Stimulated activated CD4-positive, alpha-beta T cell treated with anti-CD3 and anti-CD28 coated beads, Interleukin-1b, Interleukin-23, amount 100 ng/mL, for 4 hours (primary cell): ENCODE measurements at places on chromosomes 3 and 15.
A peak's percentile ranks its signal among the peaks of the same experiment; 100 is the strongest.

DNA sequence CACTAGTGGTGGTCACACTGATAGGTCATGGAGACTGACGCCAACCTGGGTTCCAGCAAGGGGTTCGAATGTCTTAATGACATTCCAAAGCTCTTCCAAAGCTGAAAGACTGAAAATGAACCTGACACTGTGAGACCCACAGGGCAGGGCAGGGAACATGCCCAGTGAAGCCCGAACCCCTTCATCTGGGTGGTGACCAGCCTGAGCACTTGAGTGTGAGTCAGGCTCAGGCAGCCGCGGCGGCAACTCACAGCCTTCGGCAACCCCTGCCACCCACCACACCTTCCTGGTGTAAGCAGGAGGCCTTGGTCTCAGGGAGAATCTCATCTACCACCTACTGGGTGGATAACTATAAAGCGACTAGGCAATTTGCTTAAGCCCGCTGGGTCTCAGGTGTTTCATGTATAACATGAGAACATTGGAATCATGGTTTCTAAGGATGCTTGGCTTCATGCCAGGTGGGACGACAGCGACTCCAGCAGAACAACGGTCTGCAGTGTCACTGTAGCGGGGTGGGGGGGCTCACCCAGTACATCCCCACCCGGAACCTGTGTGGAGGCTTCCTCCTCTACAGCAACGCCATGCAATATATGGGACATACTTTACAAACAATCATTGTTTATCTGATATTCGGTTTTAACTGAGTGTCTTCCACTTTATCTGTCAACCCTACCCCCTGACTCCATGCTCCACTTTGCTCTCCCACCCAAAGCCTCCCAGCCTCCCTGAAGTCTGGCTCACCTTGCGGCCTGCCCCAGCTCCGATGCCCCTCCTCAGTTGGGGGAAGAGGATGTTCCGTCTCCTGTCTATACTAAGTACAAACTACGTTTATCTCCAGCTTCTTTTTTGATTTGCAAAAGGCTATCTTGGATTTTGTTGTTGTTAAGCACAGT, 125.0 kb upstream of the MEF2A start:
- no peak for DNase-seq

- DNase-seq = no peak
Observed at GRCh38 chr3:163953526-163953925, 1124.8 kb downstream of the SI start.

DNA sequence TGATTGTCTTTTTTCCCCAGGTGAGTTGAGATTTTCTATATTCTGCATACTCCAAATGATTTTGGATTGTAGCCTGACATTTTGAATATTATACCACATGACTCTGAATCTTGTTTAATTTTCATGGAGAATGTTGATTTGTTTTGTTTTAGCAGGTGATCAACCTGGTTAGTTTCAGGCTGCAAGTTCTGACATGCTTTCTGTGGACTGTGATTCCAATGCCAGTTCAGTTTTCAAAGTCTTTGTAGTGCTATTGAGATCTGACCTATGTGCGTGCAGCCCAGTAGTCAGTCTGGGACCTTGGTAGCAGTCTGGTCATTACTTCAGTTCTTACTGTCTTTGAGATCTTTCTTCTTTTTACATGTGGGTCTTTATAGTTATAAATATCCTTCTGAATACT, 18.6 kb upstream of the MTMR10 start:
- no peak for DNase-seq

GRCh38 chr3:31705736-31706135, 173.0 kb downstream of the STT3B start:
- no peak for DNase-seq

GRCh38 chr3:46710229-46710628, 7.4 kb downstream of the PRSS50 start:
- DNase-seq = no peak

- DNase-seq = no peak
Observed at GRCh38 chr15:49120832-49121231, 34.6 kb downstream of the COPS2 start.

GRCh38 chr15:69677403-69677802, 224.8 kb downstream of the RPLP1 start:
- no peak for DNase-seq

GRCh38 chr15:62748196-62748595, 294.4 kb upstream of the TPM1 start:
- no peak for DNase-seq

- DNase-seq = no peak
Observed at GRCh38 chr3:150152567-150152966, 181.9 kb upstream of the PFN2 start.

- DNase-seq = no peak
Observed at GRCh38 chr15:51580982-51581381, 41.6 kb downstream of the DMXL2 start.

DNA sequence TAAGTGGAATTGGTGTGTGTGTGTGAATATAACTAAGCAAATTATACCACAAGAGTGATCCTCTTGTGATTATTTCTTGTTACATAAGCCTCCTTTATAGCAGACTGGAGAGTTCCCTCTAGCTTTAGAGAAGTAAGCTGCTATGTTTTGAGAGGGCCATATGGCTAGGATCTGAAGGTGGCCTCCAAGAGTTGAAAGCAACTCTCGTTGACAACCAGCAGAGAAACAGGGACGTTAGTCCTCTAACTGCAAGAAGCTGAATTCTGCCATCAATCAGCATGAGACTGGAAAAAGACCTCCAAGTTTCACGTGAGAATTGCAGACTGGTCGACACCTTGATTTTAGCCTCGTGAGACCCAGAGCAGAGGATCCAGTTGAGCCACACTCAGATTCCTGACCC, 278.5 kb upstream of the ZNF717 start:
- DNase-seq = no peak

DNA sequence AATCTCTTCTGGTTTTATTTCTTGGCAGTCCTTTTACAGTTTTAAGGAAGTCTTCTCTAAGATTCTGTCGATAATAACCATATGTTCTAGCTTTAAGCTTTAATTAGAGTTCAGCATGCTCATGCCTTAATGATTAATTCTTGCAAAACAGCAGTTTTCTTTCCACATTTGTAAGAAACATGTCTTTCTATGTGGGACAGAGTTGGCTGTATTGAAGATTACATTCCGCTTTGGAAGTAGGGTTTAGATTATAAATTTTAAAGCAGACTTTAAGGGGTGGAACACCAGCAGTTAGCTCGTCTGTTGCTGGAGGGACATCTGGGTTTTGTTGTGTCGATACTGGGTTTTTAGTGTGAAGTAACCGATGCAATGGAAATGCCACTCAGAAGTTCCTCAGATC, 35.3 kb downstream of the SQOR start:
- no peak for DNase-seq

DNA sequence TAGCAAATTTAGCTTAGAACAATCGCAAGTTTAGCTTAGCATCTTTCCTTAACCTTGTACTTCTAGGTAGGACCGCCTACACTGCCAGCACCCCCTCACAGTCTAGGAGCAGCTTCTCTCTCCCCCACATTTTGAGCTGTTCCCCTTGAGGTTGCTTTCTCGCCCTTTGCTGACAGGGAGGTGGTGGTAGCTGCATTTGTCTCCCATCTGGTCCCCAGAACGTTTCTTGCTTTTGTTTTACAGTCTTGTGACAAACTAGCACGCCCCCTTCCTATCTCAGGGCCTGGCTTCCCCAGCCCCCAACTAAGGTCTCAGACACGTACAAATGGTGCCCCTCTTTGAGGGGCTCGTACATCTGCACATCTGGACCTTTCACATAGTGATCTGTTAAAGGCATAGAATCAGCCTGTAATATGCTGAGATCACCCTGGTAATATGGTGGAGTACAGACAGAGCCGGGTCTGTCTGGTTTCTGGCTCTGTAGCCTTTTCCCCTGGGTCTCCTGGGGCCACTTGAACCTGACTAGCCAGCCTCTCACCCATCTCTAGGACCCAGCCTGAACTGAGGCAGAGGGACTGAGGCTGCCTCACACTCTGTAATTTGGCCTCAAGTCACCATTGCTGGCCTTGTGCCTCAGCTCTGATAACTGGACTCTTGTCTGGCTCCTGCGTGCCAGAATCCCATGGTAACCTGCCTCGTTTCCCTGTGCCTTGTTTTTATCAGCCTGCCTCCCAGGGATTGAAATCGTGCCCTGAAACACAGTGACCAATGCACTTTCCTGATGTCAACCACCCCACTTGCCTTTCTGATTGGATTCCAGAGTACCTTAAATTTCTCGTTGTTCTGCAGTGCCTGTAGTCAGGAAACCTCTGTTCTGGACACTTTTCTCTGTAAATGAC, 27.7 kb downstream of the CRTC3 start:
- no peak for DNase-seq

GRCh38 chr3:13519006-13519791, 29.7 kb upstream of the FBLN2 start:
- no peak for DNase-seq

DNA sequence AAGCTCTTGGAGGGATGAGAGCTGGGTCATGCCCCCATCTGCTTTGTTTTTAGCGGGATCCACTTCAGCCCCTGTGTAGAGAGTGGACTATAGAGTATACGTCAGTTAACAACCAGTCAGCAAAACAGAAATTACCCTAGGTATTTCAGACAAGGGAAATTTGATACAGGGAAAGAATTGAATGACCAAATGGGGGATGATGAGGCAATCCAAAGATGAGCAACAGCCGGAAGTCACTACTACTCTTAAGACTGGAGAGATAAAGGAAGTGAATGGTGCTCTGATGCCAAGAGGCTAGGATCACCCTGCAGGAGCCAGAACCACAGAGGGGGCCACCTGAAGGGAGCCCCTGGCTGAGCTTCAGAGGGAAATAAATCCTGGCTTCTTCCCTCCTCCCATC, 1.7 kb upstream of the GPR62 start:
- DNase-seq = no peak

DNA sequence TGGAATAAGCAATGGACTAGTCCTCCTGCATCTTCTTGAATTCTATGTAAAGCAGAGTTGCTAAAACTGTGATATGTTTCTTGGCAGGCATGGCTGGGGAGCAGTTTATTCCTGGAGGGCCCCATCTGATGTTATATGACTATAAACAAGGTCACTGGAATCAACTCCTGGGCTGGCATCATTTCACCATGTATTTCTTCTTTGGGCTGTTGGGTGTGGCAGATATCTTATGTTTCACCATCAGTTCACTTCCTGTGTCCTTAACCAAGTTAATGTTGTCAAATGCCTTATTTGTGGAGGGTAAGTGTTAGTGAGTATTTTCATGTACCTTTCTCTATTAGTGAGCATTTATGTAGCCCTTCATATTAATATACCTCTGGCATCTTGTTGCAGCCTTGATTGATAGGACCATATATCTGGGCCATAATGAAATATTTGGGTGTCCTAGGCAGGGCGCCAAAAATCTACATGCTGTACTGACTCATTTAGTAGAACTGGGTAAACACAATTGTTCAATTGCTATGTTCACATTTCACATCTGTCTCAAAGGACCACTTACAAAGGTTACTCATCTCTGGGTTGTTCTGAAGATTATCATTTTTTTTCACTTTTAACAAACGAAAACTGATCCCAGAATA, 52.6 kb upstream of the ADGRG7 start:
- DNase-seq = no peak

- peak; percentile 65 for DNase-seq
Observed at GRCh38 chr15:90059208-90059985, 42.9 kb downstream of the IDH2 start.

DNA sequence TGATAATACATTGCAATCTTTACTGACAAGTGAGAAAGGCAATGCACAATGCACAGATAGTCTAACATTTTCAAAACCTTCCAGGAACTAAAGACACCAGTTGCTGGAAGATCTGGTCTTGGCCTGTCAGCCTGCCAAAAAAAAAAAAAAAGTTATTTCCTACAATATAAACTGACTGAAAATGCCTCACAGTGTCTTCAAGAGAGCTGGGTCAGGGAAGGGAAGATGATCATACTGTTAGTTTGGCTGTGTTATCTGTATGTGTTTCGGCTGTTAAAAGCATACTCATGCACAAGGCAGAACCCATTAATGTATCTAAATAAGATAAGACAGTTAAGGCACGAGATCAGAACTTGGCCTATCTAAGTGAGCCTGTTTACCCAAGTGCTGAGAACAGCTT, 673.4 kb downstream of the MECOM start:
- no peak for DNase-seq

DNA sequence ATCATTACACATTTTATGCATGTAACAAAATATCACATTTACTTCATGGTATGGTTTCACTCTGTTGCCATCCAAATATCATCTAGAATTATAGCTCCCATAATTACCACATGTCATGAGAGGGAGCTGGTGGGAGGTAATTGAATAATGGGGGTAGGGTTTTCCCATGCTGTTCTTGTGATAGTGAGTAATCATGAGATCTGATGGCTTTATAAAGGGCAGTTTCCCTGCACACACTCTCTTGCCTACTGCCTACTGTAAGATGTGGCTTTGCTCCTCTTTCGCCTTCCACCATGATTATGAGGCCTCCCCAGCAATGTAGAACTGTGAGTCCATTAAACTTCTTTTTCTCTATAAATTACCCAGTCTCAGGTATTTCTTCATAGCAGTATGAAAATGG, 123.4 kb downstream of the SATB1 start:
- DNase-seq = no peak

DNA sequence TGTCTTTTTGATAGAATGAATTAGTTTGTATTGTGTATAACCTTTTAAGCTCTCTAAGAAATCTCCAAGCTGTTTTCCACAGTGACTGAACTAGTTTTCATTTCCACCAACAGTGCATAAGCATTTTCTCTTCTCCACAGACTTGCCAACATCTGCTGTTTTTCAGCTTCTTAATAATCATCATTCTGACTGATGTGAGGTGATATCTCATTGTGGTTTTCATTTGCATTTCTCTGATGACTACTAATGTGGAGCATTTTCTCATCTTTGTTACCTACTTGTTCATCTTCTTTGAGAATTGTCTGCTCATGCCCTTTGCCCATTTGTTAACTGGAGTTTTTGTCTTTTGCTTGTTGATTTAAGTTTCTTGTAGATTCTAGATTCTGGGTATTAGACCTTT, 777.5 kb downstream of the OTOL1 start:
- DNase-seq = no peak

DNA sequence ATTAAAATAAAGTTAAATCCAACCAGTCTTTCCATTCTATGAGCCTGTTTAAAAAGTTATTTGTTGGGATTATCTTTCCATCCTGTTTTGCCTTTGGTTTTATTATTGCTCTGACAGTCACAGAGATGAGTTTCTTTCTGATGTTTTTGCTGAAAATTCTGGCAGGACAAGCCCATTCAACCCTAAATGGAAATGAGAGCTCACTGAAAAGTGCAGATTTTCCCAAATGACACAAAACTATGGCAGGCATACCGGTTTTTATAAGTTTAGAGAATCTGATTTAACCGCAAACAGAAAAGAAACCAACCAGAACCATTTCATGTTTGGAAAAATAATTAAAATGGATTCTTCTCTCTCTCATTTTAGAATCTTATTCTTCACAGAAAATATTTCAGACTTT, 238.1 kb upstream of the SGO1 start:
- no peak for DNase-seq

DNA sequence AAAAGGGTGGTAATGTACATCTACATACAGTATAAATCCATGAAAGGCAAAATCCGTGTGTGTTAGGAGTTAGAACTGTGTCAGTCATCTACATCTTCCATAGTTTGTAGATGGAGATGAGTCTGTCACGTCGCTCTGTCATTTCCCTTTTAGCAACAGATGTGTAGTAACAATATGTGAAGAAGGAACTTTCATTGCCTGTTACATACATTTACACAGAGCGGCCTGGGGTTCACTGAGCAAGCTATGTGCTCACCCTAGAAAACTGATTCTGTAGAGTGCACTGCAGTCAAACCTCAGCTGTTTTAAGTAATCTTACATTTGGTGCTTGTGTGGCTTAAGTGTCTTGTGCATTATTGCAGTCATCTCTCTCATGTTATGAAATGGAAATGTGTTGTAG, 41.6 kb upstream of the AP3B2 start:
- no peak for DNase-seq

GRCh38 chr3:45165497-45166283, 19.5 kb upstream of the CDCP1 start:
- no peak for DNase-seq
